Activated CD4-positive, alpha-beta T cell treated with anti-CD3 and anti-CD28 coated beads, Interleukin-2, amount 50 U/mL, for 24 hours (primary cell): ENCODE measurements at places on chromosomes 12 and 14.

- no peak for DNase-seq
Measured at GRCh38 chr14:99213101-99213500, 58.9 kb downstream of the BCL11B start.

- DNase-seq = no peak
Measured at GRCh38 chr14:100692256-100692655, 34.4 kb upstream of the DLK1 start.

- no peak for DNase-seq
Measured at GRCh38 chr12:12477532-12477890, 85.2 kb downstream of the DUSP16 start.

DNA sequence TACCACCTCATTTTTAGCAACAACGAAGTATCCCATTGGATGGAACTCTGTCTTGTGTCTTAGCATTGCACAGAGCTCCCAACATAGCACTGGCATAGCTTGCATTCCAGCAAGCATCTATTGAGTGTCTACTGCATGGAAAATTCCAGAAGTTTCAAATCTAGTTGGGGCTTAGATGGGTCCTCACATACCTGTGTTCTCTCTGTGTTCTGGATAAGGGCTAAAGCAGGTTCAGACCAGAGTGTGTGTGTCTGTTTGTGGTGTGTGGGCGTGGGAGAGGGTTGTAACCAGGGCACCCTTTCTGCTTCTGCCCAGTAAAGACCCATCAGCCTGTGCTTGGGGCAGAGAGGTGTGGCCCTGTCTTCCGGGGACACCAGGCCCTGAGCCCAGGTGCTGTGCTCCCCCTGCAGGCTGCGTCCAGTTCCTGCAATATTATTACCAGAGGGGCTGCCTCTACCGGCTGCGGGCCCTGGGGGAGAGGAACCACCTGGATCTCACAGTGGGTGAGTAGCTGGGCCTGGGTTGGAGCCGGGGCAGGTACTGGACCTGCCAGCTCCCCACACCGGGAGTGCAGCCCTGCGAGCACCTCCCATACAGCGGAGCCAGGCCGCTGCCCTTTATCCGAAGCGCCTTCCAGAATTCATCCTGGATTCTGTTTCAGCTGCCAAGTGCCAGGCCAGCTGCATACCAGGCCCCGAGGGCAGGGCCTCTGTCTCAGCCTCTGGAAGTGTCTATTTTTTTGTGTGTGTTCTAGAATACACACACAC, 20.3 kb downstream of the RHOF start:
- DNase-seq = no peak

GRCh38 chr12:68276402-68276930, 23.1 kb upstream of the IL22 start:
- DNase-seq = no peak

- DNase-seq = no peak
Measured at GRCh38 chr14:96126339-96126782, 78.3 kb upstream of the BDKRB2 start.

DNA sequence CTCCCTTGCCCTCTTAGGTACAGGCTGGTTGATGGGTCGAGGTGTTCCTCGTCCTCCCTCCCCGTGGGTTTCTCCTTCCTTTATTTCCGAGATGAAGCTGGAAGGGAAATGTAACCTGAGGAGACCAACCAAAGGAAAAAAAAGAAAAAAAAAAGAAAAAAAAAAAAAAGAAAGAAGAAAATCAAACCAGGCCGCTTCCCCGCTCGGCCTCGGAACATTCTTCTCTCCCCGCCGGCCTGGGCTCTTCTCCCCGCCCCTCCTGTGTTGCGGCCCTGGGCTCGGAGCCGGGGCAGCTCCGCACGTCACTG, 1.6 kb upstream of the NFATC4 start:
- no peak for DNase-seq

GRCh38 chr14:92716131-92716530, 32.3 kb downstream of the LGMN start:
- DNase-seq = no peak

- no peak for DNase-seq
Measured at GRCh38 chr12:41936333-41936732, 208.3 kb downstream of the GXYLT1 start.

DNA sequence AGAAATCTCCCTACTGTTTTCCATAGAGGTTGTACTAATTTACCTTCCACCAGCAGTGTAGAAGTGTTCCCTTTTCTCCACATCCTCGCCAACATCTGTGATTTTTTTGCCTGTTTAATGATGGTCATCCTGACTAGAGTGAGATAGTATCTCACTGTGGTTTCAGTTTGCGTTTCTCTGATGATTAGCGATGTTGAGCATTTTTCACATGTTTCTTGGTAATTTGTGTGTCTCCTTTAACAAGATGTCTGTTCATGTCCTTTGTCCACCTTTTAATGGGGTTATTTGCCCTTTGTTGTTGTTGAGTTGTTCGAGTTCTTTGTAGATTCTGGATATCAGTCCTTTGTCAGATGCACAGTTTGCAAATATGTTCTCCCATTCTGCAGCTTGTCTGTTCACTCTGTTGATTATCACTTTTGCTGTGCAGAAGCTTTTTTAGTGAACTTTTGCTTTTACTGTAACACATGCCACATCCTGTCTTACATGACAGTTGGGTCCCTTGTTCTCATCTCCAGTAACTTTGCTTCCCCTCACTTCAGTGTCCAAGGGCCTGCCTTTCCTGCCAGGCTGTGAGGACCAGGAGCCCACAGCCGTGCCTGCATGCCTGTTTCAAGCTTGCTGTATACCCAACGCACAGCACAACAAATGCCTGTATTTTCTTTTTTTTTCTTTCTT, 64.9 kb downstream of the SPRING1 start:
- no peak for DNase-seq

- peak; percentile 24 for DNase-seq
Measured at GRCh38 chr14:24080888-24081738, 9.8 kb downstream of the CPNE6 start.

GRCh38 chr12:94405413-94406116, 54.1 kb downstream of the CEP83 start:
- no peak for DNase-seq

GRCh38 chr14:77270361-77271112, 469 bp downstream of the NGB start:
- no peak for DNase-seq

DNA sequence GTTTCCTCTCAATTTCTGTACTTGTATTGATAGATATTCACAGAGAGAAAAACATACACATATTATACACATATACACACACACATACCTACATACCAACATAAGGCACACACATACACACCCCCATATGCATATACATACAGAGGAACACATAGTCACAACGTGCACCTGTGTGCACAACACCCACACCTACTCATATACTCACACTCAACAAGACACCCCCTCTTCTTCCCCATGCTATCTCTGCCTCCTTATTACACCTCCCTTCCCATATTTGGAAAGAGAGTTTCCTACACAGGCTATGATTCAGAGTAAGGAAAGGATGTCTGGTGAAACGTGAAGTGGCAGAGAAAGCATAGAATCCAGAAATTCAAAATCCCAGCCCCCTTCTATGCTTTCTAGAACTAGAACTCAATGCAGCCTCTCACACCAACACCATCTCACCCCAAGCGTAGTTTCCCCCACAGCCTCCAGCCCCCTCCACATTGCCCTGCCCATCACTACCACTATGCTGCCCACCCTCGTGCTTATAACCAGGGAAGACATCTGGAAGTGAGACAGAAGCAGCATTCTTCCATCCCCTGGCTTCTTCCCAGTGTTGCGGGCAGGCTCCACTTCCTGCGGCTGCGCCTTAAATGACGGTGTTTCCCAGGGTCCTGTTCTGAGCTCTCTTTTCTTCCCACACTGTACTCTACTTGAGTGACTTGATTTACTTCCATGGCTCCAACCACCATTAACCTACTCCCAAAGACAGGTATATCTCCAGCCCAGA, 2.4 kb downstream of the RNASE8 start:
- no peak for DNase-seq

GRCh38 chr14:24224618-24225071, 7.5 kb downstream of the NEDD8 start:
- DNase-seq = no peak

DNA sequence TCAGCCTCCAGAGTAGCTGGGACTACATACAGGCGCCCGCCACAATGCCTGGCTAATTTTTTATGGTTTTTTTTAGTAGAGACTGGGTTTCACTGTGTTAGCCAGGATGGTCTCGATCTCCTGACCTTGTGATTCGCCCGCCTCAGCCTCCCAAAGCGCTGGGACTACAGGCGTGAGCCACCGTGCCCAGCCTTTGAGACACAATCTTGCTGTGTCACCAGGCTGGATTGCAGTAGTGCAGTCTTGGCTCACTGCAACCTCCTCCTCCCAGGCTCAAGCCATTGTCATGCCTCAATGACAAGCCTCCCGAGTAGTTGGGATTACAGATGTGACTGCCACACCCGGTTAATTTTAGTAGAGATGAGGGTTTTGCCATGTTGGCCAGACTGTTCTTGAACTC, 21.3 kb upstream of the STRN3 start:
- no peak for DNase-seq

DNA sequence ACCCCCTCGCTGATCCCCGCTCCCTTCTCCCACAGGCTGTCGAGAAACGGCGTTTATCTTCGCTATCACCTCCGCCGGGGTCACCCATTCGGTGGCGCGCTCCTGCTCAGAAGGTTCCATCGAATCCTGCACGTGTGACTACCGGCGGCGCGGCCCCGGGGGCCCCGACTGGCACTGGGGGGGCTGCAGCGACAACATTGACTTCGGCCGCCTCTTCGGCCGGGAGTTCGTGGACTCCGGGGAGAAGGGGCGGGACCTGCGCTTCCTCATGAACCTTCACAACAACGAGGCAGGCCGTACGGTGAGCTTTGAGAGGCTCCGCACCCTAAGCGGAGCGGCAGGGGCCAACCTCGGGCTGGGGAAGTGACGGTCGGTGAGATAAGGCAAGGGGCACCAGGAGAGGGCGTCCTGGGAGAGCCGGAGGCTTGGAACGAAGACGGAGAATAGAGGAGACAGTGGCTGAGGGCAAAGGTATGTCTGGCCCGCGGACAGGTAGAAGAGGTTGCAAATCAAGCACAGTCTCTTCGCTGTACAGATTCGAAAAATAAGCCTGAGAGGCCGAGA, 2.3 kb downstream of the WNT1 start:
- no peak for DNase-seq
